ENCODE measurements at places on chromosomes 3 and 15.

DNA sequence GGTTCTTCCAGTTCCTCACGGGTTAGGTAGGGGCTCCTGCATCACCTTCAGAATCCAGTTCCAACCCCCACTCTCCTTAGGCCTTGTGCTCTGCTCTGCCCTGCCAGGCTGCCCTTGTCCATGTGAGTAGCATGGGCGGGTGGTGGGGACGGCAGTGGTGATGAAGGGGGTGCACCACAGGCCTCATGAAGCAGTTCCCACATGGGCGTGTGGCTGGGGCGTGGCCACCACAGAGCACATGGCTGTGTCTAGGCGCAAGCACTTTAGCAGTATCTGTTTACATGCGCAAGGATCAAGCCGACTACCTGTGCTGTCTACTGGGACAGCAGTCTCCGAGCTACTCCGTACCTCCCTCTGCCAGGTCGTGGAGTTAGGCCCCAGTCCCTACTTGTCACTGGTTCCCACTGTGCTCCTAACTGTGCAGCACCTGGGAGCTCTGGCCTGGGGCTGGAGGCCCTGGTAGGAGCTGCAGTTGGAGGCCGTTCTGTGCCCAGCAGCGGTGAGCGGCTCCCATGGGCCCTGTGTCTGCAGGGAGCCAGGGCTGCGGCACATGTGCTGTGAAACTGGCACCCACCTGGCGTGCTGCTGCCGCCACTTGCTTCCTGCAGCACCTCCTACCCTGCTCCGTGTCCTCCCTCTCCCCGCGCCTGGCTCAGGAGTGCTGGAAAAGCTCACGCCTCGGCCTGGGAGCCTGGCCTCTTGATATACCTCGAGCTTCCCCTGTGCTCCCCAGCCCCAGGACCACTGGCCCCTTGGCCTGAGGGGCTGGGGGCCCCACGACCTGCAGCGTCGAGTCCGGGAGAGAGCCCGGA is 53.5 kb downstream of the PLXNA1 start:
- no peak for DNase-seq

DNA sequence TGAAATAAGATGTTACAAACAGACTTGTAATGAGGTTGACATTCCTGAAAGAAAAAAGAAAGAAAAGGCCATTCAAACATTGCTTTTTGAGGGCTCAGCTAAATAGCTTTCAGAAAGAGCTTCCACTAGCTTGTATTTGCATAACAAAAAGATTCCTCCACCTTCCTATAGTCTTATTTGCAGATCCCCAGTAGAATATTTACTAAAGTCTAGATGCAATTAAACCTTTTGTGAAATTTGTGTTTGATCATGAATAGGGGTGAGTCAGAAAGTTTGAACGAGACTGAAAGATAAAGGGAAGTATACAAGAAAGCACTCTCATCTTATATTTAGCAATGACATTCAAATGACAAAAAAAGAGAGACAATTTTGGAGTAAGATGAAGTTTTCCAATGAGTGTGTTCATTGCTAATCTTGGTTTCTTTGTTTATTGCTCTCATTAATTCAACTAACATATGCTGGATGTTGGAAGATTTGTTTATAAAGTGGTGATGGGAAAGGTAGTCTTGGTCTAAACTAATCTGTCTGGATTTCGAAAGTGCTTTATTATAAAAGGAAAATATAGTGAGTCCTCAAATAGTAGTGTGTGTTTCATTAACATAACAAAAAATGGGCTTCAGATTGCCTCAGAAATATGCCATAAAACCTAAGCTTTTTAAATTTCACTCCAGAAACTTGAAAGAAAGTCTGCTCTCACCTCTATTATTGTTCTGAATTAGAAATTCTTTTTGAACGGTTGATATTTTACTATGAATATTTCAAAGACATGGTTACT is 9.1 kb upstream of the CADPS start:
- no peak for DNase-seq

GRCh38 chr3:141699897-141700296 is 38.2 kb upstream of the RNF7 start:
- no peak for DNase-seq

GRCh38 chr3:12316253-12316652 is 27.4 kb downstream of the PPARG start:
- DNase-seq: no peak

DNA sequence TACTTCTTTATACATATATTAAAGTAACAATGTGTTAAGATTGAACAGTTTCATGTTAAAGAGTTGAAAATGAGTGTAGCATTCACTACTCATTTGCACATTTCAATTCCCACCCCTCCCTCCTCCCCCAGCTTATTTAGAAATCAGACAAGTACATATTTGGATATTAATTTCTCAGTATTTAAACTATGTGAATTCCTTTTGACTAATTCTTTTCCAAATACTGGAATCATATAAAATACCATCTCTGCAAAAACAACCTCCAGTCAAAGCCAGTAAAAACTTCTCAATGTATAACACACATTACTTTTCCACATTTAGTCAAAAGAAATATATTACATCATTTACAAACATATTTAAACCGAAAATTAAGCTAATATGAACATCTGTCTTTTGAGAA is 25.5 kb upstream of the SHC4 start:
- DNase-seq: no peak

GRCh38 chr15:81052046-81052445 is 51.3 kb downstream of the TLNRD1 start:
- DNase-seq: no peak

- DNase-seq: no peak
These were observed 3.3 kb upstream of the GP9 start for GRCh38 chr3:129057249-129057648.
